Colonic mucosa (tissue), 4 donors: ENCODE measurements at places on chromosomes 12 and 14. TPM values are rescaled to one million over a fixed set of nuclear protein-coding genes. Genes with fewer than 3 reads are reported as not detected.
A peak's percentile ranks its signal among the peaks of the same experiment; 100 is the strongest.

DNA sequence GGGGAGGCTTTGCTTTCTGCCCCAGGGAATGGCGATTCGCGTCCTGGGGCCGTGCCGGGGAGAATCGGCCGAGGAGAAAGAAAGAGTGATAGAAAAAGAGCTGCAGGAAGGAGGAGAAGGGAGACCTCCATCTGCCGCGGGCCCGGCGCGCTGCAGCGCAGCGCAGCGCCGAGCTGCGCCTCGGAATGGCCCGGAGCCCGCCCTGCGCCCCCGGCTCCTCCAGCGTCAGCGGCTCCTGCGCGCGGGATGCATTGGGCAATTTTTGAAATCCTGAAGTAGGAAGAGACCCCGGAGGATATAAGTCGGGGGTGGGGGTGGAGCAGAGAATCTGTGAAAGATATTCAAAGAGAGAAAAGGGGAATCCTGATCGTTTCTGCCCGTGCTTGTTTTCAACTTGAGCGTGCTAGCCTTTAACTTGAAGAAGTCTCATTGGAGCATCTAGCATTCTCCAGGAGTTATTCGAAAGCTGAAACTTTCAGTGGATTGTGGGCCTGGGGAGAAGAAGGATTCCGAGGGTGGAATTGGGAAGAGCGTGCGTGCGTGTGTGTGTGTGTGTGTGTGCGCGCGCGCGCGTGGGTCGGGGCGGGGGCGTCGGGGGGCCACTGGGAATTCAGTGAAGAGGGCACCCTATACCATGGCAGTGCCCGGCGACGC, 441 bp downstream of the PDE3A start:
- peak; percentile 53 for DNase-seq

DNA sequence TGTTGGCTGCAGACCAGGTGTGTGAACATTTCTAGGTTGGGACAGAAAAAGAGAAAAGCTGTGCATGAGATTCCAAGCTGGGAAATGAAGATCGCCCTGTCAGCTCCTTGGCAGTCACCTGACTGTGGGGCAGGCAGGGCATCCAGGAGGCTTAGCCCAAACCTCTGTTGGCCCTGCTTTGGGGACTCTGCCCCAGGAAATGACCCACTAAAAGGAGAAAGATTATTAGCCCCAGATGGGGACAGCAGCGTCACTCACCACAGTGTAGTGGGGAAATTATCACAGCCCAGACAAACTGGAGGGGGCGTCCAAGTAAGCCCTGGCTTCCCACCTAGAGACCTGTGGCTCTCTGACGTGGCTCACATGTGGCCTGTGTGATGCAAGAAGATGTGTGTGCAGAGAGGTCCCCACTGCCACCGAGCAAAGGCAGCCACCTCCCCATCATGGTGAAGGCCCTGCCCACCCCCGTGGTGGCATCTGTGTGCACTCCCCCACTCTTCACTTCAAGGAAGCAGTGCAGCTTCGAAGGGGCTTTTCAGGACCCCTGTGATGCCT, 39.1 kb downstream of the DIO3 start:
- DNase-seq: no peak

DNA sequence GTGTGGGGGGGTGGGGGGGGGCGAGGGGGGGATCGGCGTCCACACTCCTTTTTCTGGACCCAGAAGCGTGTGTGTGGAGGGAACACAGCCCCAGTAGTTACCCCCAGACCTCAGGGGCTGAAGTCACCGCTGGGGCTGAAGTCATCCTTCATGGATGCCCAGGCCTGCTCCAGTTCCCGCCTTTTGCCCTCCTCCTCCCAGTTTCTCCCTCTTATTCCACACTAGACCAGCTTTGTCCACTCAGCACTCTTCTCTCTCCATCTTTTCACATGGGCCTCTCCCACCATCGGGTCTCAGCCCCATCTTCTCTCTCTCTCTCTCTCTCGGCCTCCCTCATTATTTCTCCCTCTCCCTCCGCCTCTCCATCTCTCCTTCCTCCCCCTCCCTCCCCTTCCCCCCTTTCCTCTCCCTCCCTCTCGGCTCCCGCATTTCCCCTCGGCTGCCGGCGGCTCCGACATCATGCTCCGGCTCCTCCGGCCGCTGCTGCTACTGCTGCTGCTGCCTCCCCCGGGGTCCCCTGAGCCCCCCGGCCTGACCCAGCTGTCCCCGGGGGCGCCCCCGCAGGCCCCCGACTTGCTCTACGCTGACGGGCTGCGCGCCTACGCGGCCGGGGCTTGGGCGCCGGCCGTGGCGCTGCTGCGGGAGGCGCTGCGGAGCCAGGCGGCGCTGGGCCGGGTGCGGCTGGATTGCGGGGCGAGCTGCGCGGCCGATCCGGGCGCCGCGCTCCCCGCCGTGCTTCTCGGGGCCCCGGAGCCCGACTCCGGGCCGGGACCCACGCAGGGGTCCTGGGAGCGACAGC, at the start of gene P3H3:
TSS of gene P3H3 (plus strand) at position 426 of the 799 bp plus-strand sequence. CDS start at position 460, 34 bp downstream.
- DNase-seq: no peak

DNA sequence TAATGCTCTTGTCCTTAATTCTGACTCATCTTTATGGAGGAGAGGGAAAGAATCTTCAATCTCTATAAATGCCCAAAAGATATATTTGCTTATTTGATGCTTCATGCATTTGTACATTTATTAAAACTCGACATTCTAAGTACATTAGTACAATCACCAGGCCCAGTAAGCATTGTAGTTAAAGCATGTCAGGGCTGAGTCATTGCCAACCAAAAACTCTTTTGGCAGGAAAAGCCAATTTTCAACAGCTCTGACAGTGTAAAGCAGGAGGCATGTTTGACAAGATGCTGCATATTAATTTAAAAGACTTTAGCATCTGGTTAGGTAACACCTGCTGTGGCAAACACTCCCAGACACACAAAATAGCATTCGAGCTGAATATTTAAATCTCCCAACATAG, 290.9 kb downstream of the PPFIA2 start:
- no peak for DNase-seq

DNA sequence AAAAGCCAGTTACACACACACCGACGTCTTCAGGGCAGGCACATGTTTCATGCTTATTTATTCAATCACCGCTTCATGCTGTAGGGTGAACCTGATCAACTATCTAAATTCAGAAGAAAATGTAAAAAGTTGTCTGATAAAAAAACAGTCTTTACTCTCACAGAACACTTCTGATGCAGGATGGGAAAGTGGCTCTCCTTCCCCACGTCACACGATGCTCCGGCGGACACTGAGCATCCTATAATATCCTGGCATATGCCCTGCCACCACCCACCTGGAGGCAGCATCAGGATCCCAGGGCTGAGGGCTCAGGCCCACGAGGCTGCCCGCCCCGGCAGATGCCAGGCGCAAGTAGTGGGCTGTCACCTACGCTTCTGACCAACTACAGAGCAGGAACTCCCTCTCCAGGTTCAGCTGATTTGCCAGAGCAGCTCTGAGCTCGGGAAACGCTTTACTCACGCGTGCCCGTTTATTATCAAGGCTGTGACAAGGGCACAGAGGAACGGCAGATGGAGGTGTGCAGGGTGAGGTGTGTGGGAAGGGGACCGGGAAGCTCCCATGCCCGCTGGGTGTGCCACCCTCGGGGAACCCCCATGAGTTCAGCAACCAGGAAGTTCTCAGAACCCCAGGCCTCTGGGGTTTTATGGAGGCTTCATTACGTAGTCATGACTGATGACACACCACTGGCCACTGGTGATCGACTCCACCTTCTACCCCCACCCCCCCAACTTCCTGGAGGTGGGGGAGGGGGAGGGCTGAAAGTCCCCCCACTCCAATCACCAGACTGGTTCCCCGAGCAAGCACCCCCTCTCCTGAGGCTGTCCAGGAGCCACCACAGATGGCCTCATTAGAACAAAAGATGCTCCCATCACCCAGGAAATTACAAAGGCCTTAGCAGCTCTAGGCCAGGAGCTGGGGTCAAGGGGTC, 32.1 kb downstream of the SLC15A4 start:
- peak; percentile 32 for DNase-seq

DNA sequence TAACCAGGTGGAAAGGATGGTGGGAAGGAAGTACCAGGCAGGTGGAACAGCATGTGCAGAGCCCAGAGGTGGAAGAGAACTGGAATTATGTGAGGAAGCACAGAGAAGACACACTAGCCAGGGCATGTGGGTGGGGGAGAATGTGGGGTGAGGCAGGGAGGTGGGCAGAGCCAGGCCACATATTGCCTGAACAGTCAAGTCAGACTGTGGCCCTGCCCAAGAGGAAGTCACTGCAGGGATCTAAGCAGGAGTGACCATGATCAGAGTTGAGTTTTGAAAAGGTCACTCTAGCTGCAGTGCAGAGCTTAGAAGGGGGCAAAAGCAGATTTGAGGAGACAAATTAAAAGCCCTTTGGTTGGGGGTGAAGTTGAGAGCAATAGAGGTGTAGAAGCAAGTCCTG, 114.0 kb upstream of the SLC38A2 start:
- no peak for DNase-seq

- DNase-seq: no peak
These were observed 30.3 kb upstream of the STRAP start for GRCh38 chr12:15851919-15852318.

- DNase-seq: peak; percentile 72
These were observed 2.1 kb downstream of the PRPH start for GRCh38 chr12:49296836-49297694.

- DNase-seq: no peak
These were observed 38.0 kb upstream of the NID2 start for GRCh38 chr14:52106840-52107239.

- no peak for DNase-seq
These were observed 74.0 kb downstream of the FERMT2 start for GRCh38 chr14:52876806-52877205.

GRCh38 chr12:94649349-94650142, 811 bp downstream of the TMCC3 start:
- DNase-seq: peak; percentile 61

DNA sequence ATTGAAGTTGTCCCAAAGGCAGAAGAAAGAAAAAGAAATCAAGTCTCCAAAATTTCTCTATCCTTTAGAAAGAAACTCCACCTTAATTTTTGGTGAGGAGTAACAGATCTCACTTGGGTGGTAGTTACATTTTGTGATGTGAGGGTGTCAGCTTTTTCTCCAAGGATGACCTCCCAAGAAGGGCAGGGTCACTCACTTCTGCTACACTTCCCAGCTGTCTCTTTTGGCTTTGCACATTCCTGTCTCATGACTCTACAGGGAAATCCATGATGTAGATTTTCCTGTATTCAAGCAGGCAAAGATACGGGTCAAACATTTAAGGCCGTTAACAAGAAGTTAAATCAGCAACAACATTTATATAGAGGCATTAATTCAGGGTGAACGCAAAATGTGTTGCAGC, 1016.4 kb downstream of the NRXN3 start:
- DNase-seq: no peak

- DNase-seq: peak; percentile 85
These were observed 59.4 kb downstream of the DGLUCY start for GRCh38 chr14:91173221-91173670.

- DNase-seq: no peak
These were observed 119.6 kb downstream of the GCH1 start for GRCh38 chr14:54782751-54783659.

GRCh38 chr12:124675881-124676713, 108.7 kb upstream of the NCOR2 start:
- DNase-seq: no peak

- DNase-seq: no peak
These were observed 442.7 kb upstream of the NOVA1 start for GRCh38 chr14:27040552-27040951.

- DNase-seq: no peak
These were observed 42.6 kb upstream of the C12orf42 start for GRCh38 chr12:103538397-103538796.

GRCh38 chr12:23352670-23353069, 596.8 kb downstream of the SOX5 start:
- DNase-seq: no peak

- peak; percentile 20 for DNase-seq
These were observed 55.1 kb upstream of the BCL11B start for GRCh38 chr14:99327050-99327449.

- no peak for DNase-seq
These were observed 2.5 kb upstream of the CPNE6 start for GRCh38 chr14:24068711-24069410.

- DNase-seq: no peak
These were observed 120.2 kb upstream of the DNM1L start for GRCh38 chr12:32558903-32559302.

- no peak for DNase-seq
These were observed 85.5 kb downstream of the STON2 start for GRCh38 chr14:81314443-81315175.

DNA sequence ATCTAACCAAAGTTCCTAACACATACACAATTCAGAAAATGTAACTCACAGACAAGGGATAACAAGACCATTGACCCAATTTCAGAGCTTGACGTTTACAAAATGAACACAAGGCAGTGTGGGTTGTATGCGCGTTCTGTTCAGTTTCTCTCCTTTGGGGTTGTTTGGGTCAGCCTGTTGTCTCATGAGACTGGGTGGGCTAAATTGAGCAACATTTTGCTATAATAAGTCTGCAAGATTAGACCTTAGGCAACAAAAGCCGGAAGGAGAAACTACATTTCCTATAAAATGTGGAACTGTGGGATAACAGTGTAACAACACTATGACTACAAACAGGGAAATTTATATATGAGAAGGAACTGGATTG, 18.8 kb upstream of the LTA4H start:
- no peak for DNase-seq

GRCh38 chr12:22459838-22460490, 84.4 kb downstream of the C2CD5 start:
- no peak for DNase-seq

The FAM161B gene
- 5.6 TPM for total RNA-seq

The CD4 gene
- 13.4 TPM for total RNA-seq

The GSKIP gene
- 107 TPM for total RNA-seq

The IPO4 gene
- 78.2 TPM for total RNA-seq

The TULP3 gene
- 12.6 TPM for total RNA-seq

The RHEBL1 gene
- total RNA-seq: 0.27 TPM

The TXNRD1 gene
- total RNA-seq: 129 TPM
